ENCODE measurements at places on chromosomes 6 and 20.

DNA sequence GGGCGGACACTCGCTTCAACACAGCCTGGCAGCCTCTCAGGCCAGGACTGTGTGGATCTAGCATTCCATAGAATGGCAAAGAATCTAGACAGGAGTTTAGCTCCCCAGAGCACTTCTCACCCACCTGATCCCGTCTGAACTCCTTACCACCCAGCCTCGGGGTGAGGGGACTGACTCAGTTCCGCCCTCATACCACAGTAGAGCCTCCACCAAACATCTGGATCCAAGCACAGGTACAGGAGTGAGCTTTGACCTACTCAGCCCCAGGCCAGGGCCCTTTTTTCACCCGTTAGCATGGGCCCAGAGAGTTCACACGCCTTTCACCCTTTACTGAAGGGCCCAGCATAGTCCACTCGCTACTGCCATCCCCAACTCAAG is 715 bp downstream of the PSMF1 start:
- no peak for DNase-seq

DNA sequence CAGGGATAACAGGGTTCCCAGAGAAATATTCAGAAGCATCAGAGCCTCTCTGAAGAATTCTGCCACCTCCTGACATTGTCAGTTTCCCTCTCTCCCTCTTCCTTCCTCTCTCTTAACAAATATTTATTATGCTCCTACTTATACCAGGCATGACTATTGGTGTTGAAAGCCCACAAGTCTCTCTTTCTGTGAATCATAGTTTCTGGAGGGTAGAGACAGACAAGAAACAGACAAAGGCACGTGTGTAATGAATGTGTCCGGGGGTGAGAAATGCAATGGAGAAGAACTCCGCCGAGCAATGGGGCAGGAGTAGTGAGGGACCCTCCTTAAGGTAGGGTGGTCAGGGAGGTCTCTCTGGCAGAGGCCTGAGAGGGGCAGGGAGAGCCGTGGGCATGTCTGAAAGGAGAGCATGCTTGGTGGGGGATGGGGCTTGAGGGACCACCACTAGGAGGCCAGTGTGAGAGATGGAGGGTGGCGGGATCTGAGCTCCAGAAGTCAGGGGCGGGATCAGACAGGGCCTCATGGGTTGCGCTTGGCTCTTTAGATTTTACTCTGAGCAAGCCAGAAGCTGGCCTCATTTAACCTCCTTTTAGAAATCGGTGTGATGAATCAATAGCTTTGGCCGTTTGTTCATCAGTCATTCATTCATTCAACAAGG is 57.3 kb downstream of the EYA2 start:
- DNase-seq, result no peak

- DNase-seq, result no peak
Measured at GRCh38 chr20:10591946-10592521, 81.8 kb downstream of the JAG1 start.

- DNase-seq, result no peak
Measured at GRCh38 chr6:126773112-126773805, 345.2 kb upstream of the RSPO3 start.

DNA sequence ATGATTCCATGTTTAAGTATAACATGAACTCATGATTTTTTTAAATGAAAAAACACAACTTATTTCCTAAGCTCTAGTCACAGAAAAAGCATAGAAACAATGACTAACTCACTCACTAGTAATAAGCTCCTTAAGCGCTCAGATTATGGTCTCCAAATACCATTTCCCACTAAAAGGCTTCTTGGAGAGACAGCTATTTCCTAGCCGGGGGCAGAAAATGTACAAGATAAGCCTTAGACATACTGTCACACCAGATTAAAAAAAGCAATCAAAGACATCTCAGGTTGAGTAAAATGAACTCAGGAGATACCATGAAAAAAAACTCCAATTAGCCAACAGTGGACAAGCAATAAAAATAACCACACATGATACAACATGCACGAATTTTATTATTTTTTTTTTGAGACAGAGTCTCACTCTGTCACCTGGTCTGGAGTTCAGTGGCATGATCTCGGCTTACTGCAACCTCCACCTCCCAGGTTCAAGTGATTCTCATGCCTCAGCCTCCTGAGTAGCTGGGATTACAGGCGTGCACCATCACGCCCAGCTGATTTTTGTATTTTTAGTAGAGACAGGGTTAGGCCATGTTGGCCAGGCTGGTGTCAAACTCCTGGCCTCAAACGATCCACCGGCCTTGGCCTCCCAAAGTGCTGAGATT is 14.9 kb downstream of the SRPK1 start:
- DNase-seq, result no peak

GRCh38 chr6:37690964-37691735 is 6.5 kb downstream of the MDGA1 start:
- no peak for DNase-seq

DNA sequence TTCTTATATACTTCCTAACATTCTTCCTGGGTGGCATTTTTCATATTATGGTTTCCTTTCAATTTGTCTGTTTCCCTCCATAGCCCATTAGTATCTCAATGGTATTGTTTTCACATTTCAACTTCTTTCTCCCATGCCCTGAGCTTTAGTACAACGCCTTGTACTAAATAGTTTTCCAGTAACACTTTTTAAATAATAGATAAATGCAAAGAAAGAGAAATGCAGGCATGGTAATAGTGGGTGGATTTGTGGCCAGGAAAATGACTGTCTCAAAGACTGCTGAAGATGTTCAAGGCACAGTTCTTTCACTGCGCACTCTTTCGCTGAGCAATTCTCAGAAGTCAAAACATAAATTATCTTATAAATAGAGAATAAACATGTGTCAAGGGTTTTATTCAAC is 145.1 kb downstream of the LCA5 start:
- DNase-seq, result no peak

- DNase-seq, result no peak
Measured at GRCh38 chr20:62337558-62338293, 29.4 kb downstream of the LAMA5 start.
